ENCODE measurements at places on chromosomes 5 and 9.
A peak's percentile ranks its signal among the peaks of the same experiment; 100 is the strongest.

DNA sequence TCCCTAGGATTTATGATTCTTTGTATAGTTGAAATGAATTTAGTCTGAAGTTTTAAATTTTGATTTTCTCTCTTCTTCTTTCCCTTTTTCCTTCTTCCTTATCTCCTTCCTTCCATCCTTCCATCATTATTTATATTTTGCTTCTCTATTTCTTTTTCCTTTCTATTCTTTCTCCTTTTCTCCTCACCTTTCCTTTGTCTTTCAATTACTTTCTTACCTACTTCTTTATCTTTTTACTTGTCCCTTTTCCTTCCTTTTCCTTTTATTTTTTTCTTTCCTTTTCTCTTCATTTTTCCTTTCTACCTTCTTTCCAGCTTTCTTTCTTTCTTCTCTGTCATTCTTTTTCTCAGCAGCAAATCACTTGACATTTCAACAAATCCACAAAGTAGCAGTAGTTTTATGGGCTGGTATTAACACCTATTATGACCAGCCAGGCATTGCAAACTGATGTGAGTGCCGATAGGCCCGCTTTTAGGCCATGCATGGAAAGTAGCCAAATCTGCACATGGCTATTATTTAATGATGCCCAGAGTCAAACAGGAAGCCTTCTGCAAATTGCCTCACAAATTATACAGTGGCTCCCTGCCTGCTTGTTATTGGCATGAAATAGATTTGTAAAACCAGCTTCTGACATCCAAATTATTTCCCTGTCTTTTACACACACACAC is 37.1 kb upstream of the NR3C1 start:
- DNase-seq = peak; percentile 26

- DNase-seq = no peak
Observed at GRCh38 chr5:133751421-133751820, 139.1 kb upstream of the FSTL4 start.

GRCh38 chr9:78354989-78355388 is 58.1 kb downstream of the PSAT1 start:
- no peak for DNase-seq

DNA sequence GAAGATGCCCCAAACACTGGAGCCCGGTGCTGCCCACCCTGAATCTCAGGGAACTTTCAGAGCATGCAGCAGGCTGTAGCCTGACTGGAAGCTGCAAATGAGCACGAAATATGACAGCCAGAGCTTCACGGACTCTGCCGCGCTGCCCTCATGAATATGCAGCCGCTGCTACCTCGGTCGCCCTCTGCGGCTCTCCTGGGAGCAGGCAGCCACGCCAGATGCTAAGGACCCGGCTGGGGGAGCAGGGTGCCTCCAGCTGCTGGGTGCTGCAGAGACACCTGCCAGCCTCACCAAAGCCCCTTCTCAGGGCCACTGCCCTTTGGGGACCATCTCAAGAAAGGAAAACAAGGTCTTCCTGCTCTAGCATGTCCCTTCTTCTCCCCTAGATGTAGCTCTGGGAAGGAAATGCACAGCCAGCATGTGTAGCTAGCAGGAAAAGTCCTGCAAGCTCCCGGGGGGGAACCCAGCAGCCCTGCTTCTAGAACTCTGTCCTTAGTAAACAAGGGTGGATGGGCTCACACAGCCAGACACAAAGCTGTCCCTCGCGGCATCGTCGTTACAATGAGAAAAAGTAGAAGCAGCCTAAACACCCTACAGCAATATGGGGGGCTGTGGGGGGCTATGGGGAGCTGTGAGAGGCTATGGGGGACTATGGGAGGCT is 56.8 kb upstream of the OLFM1 start:
- DNase-seq = no peak

DNA sequence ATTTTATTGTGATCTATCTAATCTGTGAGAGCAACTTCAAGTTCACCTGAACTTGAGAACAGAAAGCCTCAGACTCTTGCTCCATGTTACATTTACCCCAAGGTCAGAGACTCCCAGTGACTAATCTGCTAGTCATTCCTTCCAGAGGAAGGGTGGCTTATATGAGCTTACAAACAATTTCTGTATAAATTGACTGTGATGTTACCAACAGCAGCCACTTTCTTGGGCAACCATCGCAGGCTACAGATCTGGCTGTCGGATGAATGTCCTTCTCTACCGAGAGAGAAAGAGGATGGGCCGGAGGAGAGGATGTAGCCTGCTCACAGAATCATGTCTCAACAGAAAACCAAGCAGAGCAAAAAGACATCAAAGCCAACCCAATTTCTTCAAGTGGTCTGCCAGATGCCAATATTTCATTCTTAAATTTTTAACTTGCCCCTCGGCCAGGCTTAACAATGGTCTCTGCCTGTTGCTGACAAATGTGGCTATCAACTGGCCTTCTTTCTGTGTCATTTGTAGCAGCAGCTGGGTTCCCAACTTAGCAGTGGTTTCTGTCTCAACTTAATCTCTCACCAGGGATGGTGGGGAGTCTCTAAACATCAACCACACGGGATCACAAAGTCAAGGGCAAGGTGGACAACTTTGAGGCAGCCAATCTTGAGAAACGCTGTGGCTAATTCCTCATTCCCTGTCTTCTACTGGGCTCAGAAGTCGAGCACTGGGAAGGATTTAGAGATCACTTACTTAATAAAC is 81.3 kb downstream of the RAPGEF1 start:
- no peak for DNase-seq
